ENCODE measurements at places on chromosomes 11 and 22.
A peak's percentile ranks its signal among the peaks of the same experiment; 100 is the strongest.

- DNase-seq = no peak
- peaks cover 23% of the 10 kb centered on the region for H3K4me1 ChIP-seq
- H3K4me3 ChIP-seq = peak overlapping the region; percentile 92
- no peaks in the 10 kb centered on the region for H3K27me3 ChIP-seq
- peaks cover 7% of the 10 kb centered on the region for H3K36me3 ChIP-seq
These were observed 607 bp downstream of the DMC1 start for GRCh38 chr22:38569181-38569971.

- H3K27ac ChIP-seq = no peak overlapping the region
- H3K36me3 ChIP-seq = no peaks in the 10 kb centered on the region
- no peak for DNase-seq
- no peak overlapping the region for H3K4me3 ChIP-seq
- H3K27me3 ChIP-seq = no peaks in the 10 kb centered on the region
These were observed 1784.3 kb downstream of the LRRC4C start for GRCh38 chr11:39675171-39675570.

DNA sequence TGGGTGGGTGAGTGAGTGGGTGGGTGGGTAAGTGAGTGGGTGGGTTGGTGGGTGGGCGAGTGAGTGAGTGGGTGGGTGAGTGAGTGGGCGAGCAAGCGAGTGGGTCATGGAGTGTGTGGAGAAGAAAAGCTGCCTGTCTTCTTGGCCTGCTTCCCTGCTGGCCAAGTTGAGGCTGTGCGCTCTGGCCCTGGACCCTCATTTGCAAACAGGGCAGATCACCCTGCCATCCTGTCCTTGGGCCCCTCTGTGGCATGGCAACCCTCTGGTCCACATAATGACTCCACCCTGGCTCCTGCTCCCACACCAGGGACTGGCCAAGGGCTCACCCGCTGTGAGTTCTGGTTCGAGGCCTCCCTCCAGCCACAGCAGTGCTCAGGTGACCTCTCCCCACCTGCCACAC lies 35.1 kb downstream of the CAPN1 start:
- DNase-seq = no peak
- no peaks in the 10 kb centered on the region for H3K27me3 ChIP-seq
- H3K27ac ChIP-seq = no peak overlapping the region
- no peaks in the 10 kb centered on the region for H3K36me3 ChIP-seq
- H3K4me1 ChIP-seq = peaks cover 43% of the 10 kb centered on the region
- no peak overlapping the region for H3K4me3 ChIP-seq

DNA sequence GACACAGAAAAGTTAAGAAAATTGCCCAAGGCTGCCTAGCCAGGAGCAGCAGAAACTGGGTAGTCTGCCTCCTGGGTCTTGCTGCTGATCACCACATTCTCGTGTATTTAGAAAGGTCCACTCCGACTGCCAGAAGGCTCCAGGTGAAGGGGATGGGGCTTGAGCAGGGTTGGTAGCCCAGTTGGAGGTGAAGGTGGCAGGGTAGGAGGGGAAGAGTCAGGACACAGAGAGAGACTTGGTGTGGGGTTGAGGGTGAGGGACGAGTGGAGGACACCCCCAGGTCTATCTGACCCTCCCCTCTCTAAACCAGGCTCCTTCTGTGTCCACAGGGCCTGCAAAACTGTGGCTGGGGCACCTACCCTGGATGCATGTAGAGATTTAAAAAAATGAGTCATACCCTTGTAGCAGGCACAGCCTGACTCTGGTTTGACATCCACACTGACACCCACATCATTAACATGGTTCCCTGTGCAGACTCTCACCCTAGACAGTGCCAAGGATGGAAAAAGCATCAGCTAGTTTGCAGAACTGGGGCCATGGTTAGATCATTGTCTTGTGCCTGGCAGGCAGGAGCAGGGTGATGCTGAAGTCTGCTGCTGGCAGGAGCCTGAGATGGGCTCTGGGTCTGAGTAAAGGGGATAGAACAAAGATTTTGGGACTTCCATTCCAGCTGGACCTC lies 273.2 kb downstream of the TENM4 start:
- no peaks in the 10 kb centered on the region for H3K27me3 ChIP-seq
- DNase-seq = no peak
- H3K4me3 ChIP-seq = no peak overlapping the region
- no peaks in the 10 kb centered on the region for H3K36me3 ChIP-seq
- no peak overlapping the region for H3K27ac ChIP-seq

GRCh38 chr11:78256962-78257361 lies 68.2 kb downstream of the USP35 start:
- no peak overlapping the region for H3K4me3 ChIP-seq
- no peaks in the 10 kb centered on the region for H3K27me3 ChIP-seq
- no peak for DNase-seq
- peaks cover 8% of the 10 kb centered on the region for H3K36me3 ChIP-seq
- no peaks in the 10 kb centered on the region for H3K4me1 ChIP-seq

- H3K4me1 ChIP-seq = peaks cover 43% of the 10 kb centered on the region
- peaks cover 19% of the 10 kb centered on the region for H3K36me3 ChIP-seq
- no peak for DNase-seq
- H3K27me3 ChIP-seq = no peaks in the 10 kb centered on the region
- H3K4me3 ChIP-seq = no peak overlapping the region
- no peak overlapping the region for H3K27ac ChIP-seq
These were observed 8.2 kb downstream of the AP1B1 start for GRCh38 chr22:29380032-29380781.

DNA sequence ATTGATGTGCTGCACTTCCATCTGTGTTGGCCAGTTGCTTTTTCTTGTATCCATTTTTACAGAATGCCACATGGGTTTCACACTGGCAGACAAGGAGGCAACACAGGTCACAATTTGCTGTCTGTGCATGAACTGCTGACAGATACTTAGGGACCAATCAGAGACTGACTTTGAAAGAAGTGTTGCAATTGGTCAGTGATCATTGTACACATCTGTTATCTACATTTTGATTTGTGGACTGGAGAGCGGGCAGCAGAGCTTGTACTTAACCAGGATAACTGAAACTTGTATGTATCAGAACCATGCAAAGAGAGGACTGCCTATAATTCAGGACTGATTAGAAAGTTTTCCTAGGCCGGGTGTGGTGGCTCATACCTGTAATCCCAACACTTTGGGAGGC lies 21.8 kb downstream of the PRR5 start:
- H3K27me3 ChIP-seq = no peaks in the 10 kb centered on the region
- H3K27ac ChIP-seq = no peak overlapping the region
- no peak for DNase-seq
- no peak overlapping the region for H3K4me3 ChIP-seq

Data from activated CD8-positive, alpha-beta memory T cell treated with anti-CD3 and anti-CD28 coated beads, Interleukin-2, amount 10 ng/mL, durations not matched to agents 7 days and 5 days (primary cell).